ENCODE measurements at places on chromosomes 5 and 9. TPM values are rescaled to one million over a fixed set of nuclear protein-coding genes. Genes with fewer than 3 reads are reported as not detected.

The RNF180 gene
- 2.2 TPM for polyA plus RNA-seq

GRCh38 chr9:27787891-27788290 lies 214.6 kb upstream of the C9orf72 start:
- no peak for DNase-seq

GRCh38 chr9:123550012-123550411 lies 194.0 kb downstream of the CRB2 start:
- DNase-seq: no peak

DNA sequence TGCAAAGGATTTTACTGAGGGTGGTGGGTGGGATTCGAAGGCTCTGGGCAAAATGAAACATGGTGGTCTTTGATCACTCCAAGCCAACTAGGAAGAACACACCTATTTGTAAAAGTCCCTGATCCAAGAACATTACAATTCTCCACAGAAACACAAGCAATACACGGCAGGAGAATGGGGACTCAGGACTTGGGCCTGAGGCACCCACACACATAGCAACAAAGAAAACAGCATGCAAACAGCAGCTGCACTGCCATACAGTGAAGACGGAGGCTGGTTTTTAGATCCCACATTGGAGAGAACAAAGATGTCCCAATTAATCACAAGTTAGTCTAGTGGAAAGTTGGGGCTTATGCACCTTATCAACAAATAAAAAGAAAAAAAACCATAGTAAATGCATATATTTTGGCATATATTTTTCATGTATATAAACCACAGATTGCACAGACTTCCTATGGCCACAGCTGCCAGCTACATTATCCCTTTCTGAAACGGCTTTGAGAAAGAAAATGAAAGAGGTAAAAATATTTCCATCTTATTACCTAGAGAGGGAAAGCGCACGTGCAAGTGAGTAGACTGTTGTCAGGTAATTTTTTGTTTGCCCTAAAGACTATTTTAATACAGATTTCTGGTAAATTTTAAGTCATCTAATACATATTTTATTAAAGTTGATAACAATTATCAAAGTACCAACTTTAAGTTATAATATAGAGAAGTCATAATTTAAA lies 410.9 kb downstream of the BNC2 start:
- peak; percentile 45 for DNase-seq

- no peak for DNase-seq
These were observed 13.7 kb downstream of the SLC9A3 start for GRCh38 chr5:510521-510920.

GRCh38 chr5:38079620-38080402 lies 178.5 kb upstream of the EGFLAM start:
- DNase-seq: no peak

GRCh38 chr9:73038089-73038509 lies 85.2 kb upstream of the ALDH1A1 start:
- DNase-seq: no peak

- DNase-seq: peak; percentile 79
These were observed 31.6 kb downstream of the IER5L start for GRCh38 chr9:129146441-129146941.

The MED22 gene
- polyA plus RNA-seq: 11.4 TPM

- DNase-seq: no peak
These were observed 1.6 kb upstream of the LCN8 start for GRCh38 chr9:136759436-136760325.

DNA sequence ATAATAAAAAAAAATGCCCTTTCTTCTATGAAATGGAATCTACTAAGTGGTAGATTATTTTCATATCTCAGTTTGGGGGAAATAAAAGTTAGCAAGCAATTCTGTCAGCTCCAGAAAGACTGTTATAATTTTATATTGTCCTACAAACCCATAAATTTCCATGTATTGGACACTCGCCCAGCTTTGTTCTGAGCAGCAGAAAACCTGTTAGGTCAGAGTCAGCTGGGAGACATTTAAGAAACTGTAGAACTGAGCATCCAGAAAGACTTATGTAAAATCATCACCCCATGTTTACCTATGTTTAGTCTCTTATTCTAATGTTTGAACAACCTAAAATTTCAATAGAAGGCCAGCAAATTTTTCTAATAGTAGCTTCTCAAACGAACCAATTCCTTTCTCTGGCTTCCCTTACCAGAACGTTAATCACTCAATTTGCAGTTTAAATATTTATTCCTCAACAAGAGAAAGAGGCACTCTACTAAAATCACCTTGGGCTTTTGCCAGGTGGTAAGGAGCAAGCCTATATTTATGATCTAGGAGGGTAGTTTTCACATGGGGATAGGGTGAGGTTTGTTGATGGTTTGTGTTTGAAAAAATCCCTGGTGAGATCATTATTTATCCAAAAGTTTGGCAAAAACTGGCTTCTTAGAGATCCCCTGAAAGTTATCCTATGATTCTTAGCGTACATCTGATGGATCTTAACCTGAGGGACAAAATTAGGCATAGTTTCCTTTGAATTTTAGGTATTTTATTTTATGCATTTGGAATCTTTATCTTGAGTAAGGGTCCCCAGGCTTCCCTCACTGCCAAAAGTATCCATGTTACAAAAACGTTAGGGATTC lies 34.4 kb downstream of the MACROH2A1 start:
- DNase-seq: no peak

- DNase-seq: no peak
These were observed 92.6 kb upstream of the MVB12B start for GRCh38 chr9:126233913-126234525.

The LRRTM2 gene
- not detected for polyA plus RNA-seq

The COL15A1 gene
- polyA plus RNA-seq: 12.0 TPM

DNA sequence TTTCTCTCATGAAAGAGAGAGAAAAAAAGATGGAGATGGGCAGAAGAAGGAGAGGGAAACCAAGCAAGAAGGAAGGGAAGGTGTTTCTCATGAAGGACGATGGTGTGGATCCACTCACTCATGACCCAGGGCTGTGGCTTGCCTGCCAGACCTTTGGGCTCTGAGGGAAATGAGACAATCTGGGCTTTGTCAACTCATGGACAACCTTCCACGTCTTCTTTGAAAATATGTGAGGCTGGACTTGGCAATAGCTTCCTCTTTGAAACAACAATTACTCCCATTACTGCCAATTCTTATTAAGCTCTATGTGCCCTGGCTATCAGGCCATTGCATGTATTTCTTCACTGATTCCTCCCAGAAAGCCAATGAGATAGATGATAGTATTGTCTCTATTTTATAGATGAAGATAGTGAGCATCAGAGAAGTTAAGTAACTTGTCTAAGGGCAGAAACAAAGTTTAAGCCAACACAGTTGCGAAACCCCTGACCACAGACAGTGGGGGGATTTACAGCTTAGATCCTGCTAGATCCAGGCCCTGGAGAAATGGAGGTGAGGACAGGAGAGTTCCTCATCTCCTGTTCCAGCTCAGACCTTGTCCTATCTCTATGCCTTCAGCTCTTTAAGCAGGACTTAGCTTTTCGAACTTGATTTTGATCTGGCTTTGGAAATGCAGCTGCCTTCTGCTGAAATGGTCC lies 132.4 kb downstream of the GCNT1 start:
- no peak for DNase-seq

DNA sequence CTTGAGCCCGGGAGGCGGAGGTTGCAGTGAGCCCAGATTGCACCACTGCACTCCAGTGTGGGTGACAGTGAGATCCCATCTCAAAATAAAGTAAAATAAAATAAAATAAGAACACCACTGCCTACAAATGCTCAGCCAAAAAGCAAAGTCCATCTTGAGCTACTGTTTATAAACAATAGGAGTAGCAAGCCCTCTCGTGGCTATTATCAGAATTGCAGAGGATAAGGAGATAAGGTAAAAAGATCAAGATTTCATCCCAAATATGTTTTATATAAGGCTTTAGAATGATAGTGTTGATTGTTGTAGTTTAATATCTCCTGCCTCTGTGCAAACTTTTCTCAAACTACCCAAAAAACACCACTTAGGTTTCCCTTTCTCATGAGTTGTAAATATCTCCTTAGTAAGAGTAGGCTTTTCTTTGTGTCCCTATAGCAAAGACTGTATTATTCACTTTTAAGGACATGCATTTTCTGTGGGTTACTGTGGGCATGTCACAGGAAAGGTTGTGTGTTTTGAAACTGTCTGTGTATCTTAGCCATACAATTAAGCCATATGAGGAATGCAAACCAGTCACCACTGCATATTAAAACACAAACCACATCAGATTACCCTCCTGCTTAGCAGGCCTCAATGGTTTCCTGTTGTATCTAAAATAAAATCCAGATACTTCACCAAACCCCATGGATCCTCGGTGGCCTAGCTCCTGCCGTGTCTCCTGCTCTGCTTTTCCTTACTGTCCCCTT lies 31.8 kb upstream of the CKS2 start:
- DNase-seq: no peak

- no peak for DNase-seq
These were observed 10.0 kb upstream of the GDA start for GRCh38 chr9:72139226-72139625.

- DNase-seq: no peak
These were observed 422.6 kb upstream of the CD180 start for GRCh38 chr5:67619235-67619634.

DNA sequence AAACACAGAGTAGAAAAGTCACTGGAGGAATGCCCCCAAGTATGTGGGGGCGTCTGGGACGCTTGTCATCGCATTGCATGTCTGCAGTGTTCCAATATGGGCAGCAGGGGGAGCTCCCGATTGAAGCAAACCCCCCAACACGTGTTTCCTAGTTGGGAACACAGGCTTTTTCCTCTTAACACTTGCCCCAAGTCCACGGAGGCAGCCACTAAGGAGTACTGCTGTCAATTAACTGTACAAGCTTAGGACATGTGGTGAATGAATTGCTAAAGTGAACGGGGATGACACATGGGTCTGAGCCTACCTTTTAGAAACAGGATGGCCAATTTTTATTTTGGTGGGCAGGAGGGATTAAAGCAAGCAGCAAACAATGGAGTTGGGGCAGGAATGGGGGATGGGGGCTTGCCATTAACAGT lies 2.2 kb downstream of the GABRB2 start:
- DNase-seq: no peak

The PFN3 gene
- not detected for polyA plus RNA-seq

The PHYHD1 gene
- 55.8 TPM for polyA plus RNA-seq

The ZNG1E gene
- 43.8 TPM for polyA plus RNA-seq

- DNase-seq: no peak
These were observed 200.5 kb upstream of the GAS1 start for GRCh38 chr9:87147839-87148238.

The FOXD4L6 gene
- not detected for polyA plus RNA-seq

- no peak for DNase-seq
These were observed 30.0 kb downstream of the RAPGEF1 start for GRCh38 chr9:131709771-131710431.

GRCh38 chr5:122907276-122907675 lies 61.9 kb downstream of the SNX24 start:
- no peak for DNase-seq

The BAAT gene
- not detected for polyA plus RNA-seq

The GOLGA1 gene
- polyA plus RNA-seq: 6.4 TPM

DNA sequence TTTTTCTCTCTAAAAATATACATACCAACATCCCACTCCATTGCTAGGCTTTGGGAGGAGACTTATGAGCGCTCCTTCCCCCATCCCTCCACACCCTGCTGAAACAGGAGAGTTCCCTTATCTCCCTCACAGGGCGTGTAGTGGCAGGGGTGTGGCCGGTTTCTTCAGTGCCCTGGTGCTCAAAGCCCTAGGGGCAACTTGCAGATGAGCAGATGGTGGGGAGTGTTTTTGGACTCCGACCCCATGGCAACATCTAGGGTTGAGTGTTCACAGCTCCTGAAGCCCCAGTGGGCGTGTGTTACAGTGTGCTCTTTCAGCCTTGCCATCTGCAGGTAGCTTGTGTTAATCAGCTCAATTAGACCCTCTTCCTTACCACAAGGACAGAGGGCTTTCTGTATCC lies 409.5 kb downstream of the MAT2B start:
- peak; percentile 23 for DNase-seq

The NUTM2F gene
- not detected for polyA plus RNA-seq

The NCBP1 gene
- 6.3 TPM for polyA plus RNA-seq

- no peak for DNase-seq
These were observed at the start of gene FLT4 for GRCh38 chr5:180649297-180650039. TSS of gene FLT4 (minus strand) at chr5:180649600. CDS start at chr5:180649545, 55 bp downstream.

GRCh38 chr5:179623906-179624741 lies 653 bp upstream of the HNRNPH1 start:
- no peak for DNase-seq

- DNase-seq: no peak
These were observed 80.0 kb downstream of the TMEM161B start for GRCh38 chr5:88188458-88189132.

DNA sequence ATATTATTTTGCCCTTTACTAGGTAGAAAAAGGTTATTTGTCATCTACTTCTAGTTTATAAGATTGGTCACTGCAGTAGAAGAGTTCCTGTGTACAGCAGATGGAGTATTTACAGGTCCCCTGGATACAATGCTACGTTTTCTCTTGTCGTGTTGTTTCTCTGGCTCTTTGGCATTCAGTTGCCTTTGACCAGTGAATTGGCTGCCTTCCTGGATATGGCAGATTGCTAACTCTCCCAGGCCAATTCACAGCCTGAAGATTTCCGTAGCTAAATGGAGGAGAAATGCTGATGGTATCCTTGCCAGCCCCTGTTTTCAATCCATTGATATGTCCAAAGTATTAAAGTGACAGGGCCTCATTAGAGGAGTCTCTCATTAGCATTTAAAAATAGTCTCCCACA lies 32.5 kb upstream of the GNAQ start:
- no peak for DNase-seq

GRCh38 chr5:122773619-122774018 lies 1.3 kb upstream of the SNX2 start:
- no peak for DNase-seq

DNA sequence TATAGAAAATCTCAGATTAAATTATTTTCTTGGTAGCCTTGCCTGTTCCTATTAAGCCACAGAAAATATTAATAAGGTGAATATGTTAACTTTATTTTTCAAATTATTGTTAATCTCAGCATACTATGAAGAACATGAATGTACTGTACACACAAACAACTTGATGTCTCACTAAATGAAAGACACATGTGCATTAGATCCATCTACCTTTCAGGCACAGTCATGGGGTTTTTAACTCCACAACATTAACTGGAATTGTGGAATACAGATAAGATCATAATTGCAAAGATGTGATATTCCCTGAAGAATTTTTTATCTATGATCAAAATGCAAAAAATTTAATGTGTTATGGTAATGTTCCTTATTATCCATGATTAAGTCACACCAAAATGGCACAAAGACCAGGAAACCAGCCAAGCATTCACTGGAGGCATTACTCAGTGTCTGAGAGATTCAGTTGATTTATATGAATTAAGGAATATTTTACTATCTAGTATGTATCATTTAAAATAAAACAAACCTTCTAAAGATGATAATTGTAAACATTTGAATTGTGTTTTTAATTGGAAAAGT lies 150.0 kb upstream of the VCAN start:
- no peak for DNase-seq

The ARHGAP26 gene
- polyA plus RNA-seq: 4.4 TPM

Data from stomach (tissue), 19 donors.